ENCODE measurements at places on chromosomes 4 and X. TPM values are rescaled to one million over a fixed set of nuclear protein-coding genes. Genes with fewer than 3 reads are reported as not detected.

SSX2B gene
- not detected for polyA plus RNA-seq

CT45A5 gene
- not detected for polyA plus RNA-seq

DNA sequence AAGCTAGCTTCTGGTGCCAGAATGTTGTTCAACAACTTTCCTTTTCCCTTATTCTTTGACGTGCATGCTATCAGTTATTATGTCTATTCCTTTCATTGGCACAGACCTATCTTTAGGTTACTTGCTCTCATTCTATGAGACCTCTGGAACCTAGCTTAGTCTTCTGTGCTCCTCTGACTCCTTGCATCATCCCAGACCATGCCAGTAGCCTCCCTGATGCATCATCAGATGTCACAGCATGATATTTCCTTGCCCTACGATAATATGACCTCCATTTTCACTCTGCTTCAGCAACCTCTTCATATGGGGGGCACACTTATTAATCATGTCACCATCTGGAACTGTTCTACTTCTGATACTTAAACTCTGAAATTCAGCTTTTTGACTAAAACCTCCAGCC is 37.2 kb downstream of the CLCN5 start:
- no peak for DNase-seq

DNA sequence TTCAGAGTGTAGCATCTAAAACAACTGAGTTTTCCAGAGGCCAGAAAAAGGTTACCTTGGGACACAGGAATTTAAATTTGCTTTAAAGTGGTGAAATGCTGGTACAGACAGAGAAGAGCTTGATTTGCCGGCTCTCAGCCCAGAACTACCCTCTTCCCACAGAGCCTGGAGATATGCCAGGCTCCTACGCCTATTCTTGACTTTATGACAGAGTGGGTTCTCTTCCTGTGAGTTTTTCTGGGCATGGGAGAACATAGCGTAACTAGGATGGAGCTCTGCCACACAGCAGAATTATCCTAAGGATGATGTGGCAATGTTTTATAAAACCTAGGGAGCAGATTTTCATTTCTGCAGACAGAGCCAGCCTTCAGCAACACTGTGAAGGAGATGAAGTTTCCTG is 241.8 kb downstream of the GRIA3 start:
- no peak for DNase-seq

DNA sequence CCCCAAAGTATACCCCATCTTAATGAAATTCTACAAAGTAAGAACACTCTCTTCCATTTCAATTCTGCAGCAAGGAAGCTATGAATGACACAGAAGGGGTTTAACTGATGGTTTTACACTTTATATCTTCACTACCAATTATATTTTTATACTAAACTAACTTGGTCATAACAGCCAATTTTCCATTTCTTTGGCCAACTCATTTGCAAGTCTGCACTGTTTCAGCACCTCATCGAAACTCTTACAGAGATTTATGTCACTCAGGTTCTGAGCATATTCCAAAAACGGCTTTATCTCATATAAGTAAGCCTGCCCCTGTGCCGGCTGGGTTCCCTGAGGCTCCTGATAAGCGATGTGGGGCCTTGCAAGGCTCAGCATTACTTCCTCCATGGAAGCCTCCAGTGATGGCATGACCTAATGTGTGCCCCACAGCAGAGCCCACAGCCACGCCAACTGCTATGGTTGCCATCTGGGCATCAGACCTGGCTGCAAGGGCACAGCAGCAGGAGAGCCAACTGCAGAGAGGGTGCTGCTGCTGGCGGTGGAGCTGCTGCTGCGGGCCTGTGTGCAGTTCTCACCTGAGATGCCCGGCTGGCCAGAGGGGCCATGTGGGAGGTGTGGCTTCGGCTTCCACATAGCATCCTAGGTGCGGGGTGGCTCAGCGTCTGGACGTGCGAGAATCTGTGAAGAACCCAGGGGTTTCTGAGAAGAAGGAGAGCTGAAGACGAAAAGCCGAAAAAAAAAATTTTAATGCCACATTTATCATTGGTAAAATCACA is 13.4 kb upstream of the IBSP start:
- no peak for DNase-seq

GRCh38 chr4:139969635-139970266 is 184.2 kb downstream of the MAML3 start:
- no peak for DNase-seq

DNA sequence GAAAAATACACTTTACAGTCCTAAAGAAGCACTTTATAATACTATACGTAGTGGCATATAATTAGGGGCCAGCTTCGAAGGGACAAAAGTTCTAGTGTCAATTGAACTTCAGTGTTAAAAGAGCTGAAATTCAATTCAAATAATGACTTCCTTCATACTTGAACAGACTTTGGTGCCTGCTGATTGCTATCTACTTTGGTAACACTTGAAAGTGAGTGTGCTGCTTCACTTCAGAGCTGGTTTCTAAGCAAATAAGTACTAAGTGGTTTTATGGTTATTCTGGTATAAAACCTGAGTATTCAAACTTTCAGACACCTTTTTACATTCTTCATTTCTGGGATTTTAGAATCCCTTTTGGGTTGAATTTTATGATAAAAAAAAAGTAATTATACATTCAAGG is 107.0 kb downstream of the SLC4A4 start:
- DNase-seq, result no peak

DNA sequence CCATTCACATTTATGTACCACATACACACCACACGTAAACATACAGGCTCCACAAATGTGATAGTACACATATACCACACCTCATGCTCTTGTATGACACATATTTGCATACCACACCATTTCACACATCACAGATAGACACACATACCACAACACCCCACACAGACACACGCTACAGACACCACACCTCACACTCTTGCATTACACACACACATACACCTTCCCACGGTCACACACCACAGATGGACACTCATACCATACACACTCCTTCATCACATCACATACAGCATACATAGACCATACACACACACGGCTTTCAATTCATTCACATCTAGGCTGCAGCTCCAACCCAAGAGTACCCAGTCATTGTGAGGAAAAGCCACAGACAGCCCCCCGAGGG is 222.5 kb upstream of the RPL34 start:
- no peak for DNase-seq

DNA sequence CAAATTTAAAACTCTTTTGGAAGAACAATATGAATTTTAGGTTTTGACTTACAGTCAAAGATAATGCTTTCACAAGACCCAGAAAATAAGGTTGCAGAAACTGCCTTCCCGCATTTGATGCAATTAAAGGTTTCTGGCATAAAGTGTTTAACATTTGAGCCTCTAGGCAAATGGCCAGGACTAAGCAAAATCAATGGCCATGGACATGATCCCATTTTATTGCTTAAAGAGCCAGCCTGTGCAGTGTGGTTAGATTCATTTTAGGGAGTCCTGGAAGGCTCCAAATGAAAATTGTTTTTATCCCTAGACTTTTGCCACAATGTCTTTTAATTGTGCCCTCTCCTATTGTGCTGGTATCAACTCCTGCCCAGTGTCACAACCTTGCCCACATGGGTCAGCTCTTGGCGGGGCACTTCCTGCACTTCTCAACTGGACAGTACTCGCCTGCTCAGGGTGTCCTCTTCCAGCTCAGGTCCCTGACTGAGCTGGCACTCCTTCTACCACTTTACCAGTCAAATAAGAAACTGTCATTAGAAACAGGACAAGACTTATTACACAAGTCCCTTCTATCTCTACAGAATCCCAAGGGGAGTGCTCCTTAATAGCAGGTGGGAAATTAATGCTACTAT is 208.4 kb upstream of the NPY2R start:
- no peak for DNase-seq
